ENCODE measurements at places on chromosomes 11 and 22. TPM values are rescaled to one million over a fixed set of nuclear protein-coding genes. Genes with fewer than 3 reads are reported as not detected.

Gene OR2AG2
- 0.05 TPM for total RNA-seq

Gene CTSW
- 0.07 TPM for total RNA-seq

Gene TNNI2
- total RNA-seq: not detected

Gene FREY1
- total RNA-seq: 0.39 TPM

Gene UBQLN3
- total RNA-seq: not detected

Gene DBX1
- not detected for total RNA-seq
